ENCODE measurements at places on chromosomes 16 and 17.

- DNase-seq, result no peak
Measured at GRCh38 chr16:69922200-69922599, 28.9 kb upstream of the CLEC18A start.

DNA sequence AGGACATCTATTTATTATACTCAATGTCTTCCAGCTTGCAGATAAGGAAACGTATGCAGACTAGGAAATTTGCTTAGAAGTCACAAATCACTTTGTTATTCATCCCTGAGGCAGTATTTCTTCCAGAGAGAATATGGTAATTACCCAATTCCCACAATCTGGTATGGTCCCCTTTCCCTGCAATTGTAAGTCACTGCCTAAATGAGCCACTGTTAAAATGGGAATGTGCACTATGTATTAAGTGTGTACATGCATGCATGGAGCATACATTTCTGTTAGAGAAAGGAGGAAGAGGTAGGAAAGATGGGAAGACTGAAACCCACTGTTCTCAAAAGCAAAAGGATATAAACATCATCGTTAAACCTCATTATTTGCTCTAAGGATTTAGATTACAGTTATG is 10.0 kb downstream of the NUFIP2 start:
- DNase-seq, result no peak

DNA sequence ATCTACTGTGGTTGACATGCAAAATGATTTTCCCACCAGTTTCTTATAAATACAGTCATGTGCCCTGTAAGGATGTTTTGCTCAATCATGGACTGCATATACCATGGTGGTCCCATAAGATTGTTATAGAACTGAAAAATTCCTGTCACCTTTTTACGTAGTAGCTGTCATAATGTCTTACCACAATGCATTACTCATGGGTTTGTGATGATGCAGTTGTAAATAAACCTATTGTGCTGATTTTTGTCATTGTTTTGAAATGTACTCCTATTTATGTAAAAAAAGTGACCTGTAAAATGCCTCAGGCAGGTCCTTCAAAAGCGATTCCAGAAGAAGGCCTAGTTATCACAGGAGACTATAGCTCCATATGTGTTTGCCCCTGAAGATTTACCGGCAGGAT is 695.4 kb upstream of the KIF2B start:
- DNase-seq, result no peak

DNA sequence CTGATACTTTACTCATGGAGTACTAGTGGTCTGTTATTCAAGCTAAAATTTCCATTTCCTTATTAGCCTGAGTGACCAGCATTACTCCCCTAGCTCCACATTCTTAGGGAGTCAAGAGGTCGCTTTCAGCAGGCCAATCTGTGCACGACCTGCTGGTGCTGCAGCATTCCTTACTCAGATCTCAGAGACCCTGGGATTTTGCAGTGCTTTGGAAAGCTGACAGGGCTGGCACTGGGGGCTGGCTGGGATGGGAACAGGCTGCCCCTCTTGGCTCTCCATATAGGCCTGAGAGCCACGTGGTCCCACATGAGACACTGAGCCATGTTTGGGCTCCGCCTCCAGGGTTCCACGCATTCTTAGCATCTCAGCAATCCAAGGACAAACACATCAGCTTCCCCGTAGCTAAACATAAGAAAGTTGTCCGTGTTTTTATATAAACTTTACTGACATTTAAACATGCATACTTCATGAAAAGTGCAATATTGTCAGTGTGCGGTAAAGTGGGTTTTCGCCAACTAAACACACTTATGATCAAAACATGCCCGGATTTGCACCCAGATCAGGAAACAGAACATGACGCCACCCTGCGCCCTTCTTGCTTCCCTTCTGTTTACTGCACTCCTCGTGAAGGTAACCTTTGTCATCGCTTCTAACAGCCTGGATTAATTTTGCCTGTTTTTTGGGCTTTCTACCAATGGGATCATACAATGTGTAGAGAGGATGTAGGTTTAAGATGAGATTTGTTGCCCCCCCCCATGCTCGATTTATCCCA is 254.5 kb upstream of the CACNG5 start:
- no peak for DNase-seq

- no peak for DNase-seq
Measured at GRCh38 chr17:48296453-48296852, 133.6 kb downstream of the SKAP1 start.

- DNase-seq, result no peak
Measured at GRCh38 chr16:66372898-66373155, 6.3 kb downstream of the CDH5 start.

DNA sequence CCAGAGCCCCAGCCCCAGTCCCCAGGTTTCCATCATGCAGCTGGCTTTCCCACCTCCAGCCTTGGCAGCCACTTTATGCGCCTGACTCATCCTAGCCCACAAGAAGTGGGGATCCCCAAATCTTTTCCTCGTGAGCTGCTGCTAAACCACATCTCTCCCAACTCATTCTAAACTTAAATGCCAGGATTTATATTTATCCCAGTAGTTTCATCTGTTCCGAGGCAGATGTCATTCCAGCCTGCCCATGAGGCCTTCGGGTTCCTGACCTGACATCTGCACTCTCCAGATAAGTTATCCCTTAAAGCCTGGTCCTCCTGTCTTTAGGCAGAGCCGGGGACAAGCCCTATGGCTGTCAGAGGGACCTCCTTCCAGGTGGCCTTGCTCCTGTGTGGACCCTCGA is 16.6 kb downstream of the PLXDC1 start:
- no peak for DNase-seq

DNA sequence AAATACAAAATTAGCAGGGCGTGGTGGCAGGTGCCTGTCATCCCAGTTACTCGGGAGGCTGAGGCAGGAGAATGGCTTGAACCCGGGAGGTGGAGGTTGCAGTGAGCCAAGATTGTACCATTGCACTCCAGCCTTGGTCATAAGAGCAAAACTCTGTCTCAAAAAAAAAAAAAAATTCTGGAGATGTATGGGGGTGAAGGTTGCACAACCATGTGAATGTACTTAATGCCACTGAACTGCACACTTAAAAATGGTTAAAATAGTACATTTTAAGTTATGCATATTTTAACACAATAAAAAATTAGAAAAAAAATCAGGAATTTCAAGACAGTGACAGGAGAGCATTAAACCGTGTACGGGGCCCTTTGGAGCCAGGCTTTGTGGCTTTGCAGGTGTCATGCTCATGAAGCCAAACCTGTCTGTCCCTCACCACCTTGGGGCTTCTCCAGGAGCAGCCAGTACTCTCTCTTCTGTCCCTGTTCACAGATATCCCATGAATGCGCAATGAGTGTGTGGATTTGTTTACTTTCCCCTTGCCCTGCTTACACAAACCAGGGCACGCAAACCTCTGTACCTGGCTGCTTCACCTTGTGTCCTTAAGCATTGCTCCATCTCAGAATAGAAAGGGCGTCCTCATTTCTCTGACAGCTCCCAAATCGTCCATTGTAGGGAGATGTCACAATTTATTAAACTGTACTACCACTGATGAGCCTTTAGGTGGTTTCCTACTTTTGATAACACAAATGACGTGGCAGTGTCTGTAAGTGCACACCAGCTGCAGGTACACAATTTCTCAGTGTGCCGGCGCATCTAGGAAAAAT is 58.2 kb upstream of the CBX4 start:
- no peak for DNase-seq

DNA sequence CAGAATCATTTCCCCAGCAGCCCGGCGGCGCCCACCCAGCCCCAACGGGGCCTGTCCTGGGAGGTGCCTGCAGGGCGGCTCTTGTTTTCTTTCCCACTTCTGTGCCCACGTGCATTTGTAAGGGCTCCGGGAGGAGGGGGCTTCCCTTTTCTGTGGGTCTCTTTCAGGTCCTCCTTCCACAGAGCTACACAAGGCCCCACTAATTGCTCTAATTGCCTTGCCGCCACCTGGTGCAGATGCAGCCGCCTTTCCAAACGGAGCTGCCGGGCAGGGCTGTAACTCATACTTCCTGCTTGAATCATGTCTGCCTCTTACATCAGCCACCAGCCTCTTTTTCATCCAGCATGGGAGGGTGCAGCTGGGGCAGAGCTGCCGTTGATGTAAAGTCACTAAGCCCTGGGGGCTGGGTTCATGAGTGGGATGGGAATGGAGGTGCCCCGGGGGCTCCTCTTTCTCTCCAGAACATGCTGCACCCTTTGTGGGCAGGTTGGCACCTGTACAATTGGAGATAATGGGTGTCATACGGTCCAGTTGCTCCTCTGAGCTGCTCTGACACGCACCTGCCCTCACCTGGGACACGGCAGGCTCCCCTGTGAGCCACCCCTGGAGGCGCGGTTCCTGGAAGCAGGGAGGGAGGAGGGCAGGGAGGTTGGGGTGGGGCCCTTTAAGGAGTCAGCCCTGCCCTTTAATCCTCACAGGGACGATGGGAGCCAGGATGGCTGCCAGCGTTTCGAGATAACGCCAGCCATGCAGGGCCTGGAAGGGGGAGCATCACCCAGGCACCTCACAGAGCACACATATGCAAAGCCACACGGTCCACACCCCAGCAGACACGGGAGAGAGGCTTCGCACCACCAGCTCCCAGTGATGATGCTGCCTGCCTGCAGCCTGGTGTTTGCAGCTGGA is 41.1 kb upstream of the KLHDC4 start:
- no peak for DNase-seq

DNA sequence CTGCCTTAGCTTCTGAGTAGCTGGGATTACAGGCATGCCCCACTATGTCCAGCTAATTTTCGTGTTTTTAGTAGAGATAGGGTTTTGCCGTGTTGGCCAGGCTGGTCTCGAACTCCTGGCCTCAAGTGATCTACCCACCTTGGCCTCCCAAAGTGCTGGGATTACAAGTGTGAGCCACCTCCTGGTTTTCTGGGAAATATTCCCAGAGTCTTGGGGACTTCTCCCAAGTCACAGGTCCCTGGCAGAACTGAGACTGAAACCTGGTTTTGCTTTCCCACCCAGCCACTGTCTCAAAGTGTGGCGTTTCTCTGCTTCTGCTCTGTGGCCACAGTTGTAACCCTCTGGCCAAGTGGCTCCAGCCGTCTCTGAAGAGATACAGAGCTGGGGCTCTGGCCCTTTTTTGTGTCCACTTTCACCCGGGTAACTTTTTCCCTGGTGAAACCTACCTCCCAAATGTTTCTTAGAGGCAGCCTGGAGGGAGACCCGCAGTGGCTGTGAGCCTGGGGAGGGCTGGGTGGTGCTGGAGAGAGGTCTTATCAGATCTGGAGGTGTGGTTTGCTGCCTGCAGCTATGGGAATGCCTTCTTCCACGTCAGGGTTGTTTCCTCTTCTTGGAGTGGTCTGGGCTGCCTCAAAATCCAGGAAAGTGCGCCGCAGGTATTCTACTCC is 5.1 kb downstream of the KSR1 start:
- no peak for DNase-seq

DNA sequence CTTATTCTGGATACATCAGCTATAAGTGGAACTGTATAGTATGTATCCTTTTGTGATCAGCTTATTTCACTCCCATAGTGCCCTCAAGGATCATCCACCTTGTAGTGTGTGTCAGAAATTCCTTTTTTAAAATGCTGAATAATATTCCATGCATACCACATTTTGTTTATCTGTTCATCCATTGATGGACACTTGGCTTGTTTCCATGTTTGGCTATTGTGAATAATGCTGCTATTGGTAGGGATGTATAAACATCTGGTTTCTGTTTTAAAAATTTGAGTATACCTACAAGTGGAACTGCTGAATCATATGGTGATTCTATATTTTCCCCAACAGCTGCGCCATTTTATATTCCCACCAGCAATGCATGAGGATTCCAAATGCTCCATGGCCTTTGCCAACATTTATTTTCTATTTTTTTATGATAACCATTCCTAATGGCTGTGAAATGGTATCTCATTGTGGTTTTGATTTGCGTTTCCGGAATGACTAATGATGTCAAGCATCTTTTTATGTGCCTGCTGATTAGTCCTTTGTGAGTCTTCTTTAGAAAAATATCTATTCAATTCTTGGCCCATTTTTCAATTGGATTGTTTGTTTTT is 11.6 kb downstream of the RCVRN start:
- no peak for DNase-seq

GRCh38 chr16:11112723-11113348 is 143.2 kb downstream of the SOCS1 start:
- no peak for DNase-seq

DNA sequence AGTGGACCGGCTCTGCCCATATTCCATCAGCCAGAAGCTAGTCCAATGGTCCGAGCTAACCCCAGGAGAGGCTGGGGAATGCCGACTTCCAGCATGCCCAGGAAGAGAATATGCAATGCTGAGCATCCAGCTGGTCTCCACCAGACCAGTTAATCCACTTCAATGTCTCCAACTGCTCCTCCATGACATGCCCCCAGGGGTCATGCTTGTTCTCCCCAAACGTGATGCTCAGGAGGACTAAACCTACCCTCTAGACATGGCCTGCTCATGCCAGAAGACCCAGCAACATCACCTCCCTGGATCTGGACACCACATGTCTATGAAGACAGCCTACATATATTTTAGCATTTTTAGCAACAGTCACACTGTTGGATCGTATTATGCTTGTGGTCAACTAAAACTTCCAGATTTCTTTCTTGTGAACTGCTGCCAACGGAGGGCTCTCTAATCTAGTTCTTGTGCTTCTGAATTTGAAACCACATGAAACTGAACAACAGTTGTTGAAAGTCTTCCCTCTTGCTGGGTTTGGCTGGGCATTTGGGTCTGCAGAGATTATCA is 245.1 kb downstream of the SOX9 start:
- DNase-seq, result no peak

DNA sequence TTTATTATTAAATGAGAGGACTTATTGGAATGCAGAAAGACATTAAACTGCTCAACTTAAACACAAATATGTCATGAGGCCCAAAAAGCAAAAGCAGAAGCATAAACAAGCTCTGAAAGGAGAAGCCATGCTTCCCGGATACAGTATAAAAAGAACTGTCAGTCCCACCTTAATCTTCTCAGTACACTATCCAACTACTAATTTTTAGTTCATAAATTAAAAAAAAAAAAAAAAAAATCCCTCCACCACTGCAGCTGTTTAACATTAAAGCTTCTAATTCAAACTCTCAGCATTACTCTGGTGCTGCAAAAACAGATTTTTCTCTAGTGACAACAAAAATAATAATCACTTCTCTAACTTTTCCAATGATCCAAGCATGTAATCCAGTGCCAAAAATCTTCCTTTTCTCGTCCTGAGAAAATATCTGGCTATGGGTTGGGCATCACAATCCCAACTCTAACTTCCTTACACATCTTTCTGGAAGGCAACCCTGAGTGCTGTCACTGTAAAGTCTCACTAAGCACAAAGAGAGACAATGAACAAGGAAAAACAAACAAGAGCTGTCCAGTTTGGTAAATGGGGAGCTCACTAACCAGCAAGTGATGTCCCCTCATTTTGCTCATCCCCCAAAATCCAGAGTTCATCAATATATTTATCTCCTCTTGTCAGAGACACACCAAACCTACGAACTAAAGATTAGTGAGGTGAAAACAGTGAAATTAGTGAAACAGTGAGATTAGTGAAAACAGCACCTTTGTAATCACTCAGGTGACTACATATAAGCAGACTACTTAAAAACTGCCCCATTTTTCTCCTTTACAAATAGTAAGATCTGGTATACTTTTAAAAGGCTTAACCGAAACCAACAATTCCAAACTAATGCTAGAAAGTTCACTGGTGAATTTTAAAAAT is 5.5 kb downstream of the USP32 start:
- DNase-seq, result no peak

- DNase-seq, result no peak
Measured at GRCh38 chr17:70202840-70203239, 33.5 kb downstream of the KCNJ2 start.

- DNase-seq, result no peak
Measured at GRCh38 chr16:372302-372983, 2.1 kb upstream of the MRPL28 start.

- DNase-seq, result no peak
Measured at GRCh38 chr16:81492965-81493754, 48.6 kb downstream of the CMIP start.

Measured in activated T-cell treated with anti-CD3 and anti-CD28 coated beads for 4 hours (primary cell).